ENCODE measurements at places on chromosomes 2 and 18.
A peak's percentile ranks its signal among the peaks of the same experiment; 100 is the strongest.

DNA sequence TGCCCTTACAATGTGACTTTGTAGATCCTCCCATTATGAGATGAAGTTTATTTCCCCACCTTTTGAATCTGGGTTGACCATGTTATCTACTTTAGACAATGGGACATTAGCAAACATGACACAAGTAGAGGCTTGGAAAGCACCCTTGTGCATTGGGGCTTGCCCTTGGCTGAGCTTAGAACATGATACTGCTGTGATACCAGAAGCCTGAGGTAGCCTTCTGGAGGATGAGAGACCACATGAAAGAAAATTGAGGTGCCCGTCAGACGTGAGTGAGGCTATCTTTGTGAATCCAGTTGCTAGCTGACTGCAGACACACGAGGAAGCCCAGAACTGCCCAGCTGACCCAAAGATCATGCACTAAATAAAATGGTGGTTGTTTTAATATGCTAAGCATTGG, 341.2 kb downstream of the CYP26B1 start:
- DNase-seq, result no peak

DNA sequence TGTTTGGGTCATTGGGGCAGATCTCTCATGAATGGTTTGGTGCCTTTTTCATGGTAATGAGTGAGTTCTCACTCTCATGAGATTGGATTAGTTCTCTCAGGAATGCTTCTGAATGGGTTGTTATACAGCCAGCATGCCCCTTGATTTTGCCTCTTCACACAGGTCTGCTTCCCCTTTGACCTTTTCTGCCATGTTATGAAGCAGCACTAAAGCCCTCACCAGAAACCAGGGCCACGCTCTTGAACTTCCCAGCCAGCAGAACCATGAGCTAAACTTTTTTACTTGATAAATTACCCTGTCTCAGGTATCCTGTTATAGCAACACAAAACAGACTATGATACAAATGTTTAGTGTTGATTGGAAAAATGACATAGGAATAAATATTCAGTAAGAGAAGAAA, 57.3 kb downstream of the ICA1L start:
- no peak for DNase-seq

- DNase-seq, result no peak
These were observed 150.7 kb downstream of the MEIS1 start for GRCh38 chr2:66585587-66585986.

DNA sequence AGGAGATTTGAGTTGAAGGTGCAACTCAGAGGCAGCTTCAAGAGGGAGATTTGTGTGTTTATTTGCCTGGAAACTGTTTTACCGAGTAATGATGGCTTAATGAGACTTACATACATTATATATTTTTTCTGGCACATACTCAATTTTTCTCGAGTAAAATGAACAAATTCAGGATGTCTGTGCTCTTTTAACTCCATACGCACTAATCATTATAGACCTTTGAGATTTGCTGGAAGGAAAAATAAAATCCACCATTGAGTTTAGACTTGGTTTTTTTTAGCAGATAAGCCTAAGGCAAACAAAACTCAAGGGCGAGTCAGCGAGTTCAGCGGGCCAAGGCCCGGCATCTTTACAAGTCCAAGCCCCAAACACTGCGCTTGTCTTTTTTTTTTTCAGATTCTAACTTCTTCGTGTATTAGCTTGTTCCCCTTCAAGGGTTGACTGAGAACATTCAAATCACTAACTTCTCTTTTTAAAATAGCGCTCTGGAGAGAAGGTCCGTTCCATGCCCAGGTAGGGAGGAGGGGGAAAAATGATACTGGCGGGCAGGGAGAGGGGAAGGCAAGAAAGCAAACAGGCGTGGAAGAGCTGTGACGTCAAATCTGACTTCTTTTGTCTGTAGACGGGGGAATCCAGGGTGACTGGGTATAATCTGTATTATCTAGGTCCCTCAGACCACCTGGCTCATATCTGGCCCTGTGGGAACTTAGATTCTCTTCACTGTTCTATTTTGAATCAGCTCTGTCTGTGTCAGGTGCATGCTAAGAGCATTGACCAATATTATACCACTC, 72.7 kb upstream of the MAP3K20 start:
- no peak for DNase-seq

- DNase-seq, result peak; percentile 75
These were observed 12.7 kb downstream of the RMC1 start for GRCh38 chr18:23515911-23516546.

- no peak for DNase-seq
These were observed 37.8 kb upstream of the SEC11C start for GRCh38 chr18:59101830-59102414.

- peak; percentile 90 for DNase-seq
These were observed at the start of gene ALS2 for GRCh38 chr2:201780674-201781493. Gene ALS2 (minus strand): TSS chr2:201780933. CDS start chr2:201768885, 12,048 bp downstream.

- no peak for DNase-seq
These were observed 119.5 kb upstream of the MCFD2 start for GRCh38 chr2:47034973-47035609.

- DNase-seq, result no peak
These were observed 89.9 kb upstream of the TMEM247 start for GRCh38 chr2:46389417-46389916.

- DNase-seq, result no peak
These were observed 18.3 kb downstream of the CDC42EP3 start for GRCh38 chr2:37653093-37653492.

GRCh38 chr2:15092691-15093090, 460.2 kb downstream of the LRATD1 start:
- DNase-seq, result no peak

DNA sequence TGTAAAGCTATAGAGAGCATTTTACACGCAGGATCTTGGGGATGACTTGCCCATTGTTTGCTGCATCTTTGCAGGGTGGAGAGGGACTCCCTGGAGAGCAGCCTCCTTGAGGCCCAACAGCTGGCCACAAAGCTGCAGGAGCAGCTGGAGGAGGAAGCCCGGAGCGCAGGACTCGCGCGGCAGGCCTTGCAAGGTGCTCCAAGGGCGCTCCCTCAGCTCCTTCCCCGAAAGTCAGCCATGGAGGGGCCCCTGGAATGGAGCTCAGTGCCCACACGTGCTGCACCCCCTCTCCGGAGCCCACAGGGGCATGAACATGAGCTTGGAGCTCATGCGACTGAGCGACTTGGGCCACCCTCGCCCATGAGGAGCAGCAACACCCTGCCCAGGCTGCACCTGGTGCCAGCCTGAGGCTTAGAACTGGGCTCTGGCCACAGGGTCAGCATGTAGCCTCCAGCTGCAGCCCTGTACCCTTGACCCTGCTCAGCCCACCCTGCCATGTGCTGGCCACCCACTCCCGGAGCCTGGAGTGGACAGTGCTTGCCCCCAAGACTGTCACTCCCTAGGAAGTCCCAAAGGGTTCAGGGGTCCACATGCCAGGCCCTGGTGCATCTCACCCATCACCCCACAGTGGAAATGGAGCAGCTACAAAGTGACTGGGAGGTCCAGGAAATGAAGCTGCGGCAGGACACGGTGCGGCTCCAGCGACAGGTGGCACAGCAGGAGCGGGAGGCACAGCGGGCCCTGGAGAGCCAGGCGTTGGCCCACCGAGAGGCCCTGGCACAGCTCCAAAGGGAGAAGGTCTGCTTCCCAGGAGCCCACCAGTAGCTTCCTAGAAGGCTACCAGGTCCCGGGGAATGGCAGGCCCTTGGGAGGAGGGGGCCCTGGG, 43.0 kb downstream of the CROCC2 start:
- no peak for DNase-seq

DNA sequence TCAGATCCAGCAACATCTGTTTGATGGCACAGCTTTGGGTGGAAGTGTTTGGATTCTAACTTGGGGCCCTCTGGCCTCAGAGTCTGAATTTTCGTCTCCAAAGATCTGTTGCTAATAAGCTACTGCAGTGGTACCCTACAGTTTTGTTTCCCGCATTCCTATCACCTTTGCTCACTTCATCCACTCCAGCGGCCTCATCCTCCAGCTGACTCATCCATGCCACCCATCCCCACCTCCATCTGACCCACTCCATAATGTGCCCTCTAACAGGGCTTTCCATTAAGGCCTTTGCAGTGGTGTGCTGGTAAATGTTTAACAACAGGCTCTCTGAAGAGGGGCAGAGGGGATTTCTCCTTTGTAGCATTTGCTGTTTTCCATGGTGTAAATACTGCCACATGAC, 225.5 kb downstream of the TGIF1 start:
- DNase-seq, result no peak

DNA sequence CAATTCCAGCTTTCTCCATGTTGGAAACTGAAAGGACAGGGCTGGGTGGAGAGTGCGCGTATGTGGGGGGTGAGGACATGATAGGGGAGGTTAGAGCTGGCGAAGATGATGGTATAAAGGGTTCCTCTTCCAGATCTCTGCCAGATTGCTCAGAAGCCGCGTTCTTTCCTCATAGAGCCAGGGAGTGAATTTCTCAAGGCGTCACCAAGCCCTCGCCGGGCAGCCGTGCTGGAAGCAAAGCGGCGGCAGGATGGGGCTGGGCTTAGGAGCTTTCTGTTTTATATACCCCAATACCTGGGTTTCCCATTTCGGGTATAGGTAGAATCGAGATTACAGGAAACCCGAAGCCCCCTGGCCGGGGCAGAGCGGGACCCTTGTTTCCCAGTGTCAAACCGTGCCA, 43.8 kb downstream of the DDX18 start:
- DNase-seq, result no peak

- no peak for DNase-seq
These were observed 33.6 kb downstream of the EHD3 start for GRCh38 chr2:31267437-31268120.

GRCh38 chr2:68318914-68319397, 793 bp downstream of the CNRIP1 start:
- DNase-seq, result no peak

- DNase-seq, result peak; percentile 59
These were observed 3.6 kb downstream of the SOX11 start for GRCh38 chr2:5695654-5696403.

DNA sequence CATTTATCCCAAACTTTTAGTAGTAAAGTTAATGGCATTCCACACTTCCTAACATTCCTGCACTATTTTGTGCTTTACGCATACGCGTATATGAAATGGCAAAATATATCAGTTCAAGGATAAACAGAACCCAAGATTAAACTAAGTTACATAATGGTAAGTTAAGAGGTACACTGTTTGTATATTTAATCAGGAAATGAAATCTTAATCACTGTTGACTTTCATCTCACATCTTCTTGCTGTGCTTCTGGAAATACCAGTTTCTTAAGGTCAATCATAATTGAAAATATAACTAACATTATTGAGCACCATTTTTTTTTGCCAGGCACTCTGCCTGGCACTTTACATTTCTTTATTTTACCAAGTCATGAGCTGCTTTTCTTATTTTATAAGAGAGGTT, 565.2 kb downstream of the LRP1B start:
- DNase-seq, result no peak

DNA sequence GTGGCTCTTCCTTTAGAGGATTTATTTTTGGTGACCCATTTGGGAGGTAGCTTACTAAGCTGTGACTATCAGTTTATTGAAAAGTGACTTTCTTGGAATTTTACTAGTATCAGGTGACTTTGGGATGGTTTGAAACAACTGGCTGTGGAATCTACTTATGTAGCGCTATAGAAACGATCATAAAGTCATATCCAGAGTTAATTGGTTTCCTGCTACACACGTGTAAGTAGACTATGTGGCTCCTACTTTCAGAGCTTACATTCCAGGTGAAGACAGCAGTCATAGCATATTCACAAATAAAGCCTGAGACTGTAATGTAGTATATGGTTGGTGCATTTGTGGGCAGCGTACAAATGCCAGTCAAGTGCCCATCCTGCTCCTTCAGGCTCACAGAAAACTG, 308.9 kb downstream of the ZNF521 start:
- DNase-seq, result no peak
